Suppressor macrophage treated with lipopolysaccharide for 4 hours (primary cell): ENCODE measurements at places on chromosomes 1 and 21.
A peak's percentile ranks its signal among the peaks of the same experiment; 100 is the strongest.

DNA sequence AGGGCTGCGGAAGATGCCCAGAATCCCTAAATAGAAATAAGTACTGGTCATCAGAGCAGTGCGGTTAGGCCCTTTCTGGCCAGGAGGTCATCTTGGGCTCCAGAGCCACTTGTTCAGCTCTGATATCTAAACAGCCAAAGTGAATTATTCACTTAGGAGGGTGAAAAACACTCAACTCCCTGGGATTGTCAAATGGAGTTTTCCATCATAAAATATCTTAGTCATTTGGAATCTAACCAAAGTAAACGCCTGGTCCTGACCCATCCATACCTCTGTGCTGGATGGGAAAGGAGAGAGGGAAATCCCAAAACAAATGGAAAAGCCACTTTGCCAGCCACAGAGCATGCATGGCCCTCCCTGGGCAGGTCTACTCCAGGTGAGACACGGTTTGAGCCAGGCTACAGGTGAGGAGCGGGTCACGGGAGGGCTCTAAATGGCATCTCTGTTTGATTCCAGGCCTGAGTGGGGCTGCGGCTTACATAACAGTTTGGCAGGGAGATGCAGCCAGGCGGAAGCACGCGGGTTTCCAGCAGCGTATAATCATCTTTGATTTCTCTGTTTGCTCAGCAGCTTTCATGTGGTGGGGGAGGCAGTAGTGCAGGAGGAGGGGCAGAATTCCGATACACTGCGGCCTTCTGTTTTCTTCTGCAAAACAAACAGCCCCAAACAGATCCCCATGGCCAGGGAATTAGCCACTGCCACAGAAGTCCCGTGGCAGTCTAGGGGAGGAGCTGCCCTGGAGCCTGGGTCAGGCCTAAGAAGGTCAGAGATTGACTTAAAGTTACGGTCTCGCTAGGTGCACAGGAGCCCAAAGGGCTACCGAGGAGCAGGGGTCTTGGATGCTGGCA is 59.1 kb upstream of the ZNF648 start:
- DNase-seq = no peak

GRCh38 chr1:103106426-103107341 is 1.6 kb downstream of the COL11A1 start:
- peak; percentile 36 for DNase-seq

DNA sequence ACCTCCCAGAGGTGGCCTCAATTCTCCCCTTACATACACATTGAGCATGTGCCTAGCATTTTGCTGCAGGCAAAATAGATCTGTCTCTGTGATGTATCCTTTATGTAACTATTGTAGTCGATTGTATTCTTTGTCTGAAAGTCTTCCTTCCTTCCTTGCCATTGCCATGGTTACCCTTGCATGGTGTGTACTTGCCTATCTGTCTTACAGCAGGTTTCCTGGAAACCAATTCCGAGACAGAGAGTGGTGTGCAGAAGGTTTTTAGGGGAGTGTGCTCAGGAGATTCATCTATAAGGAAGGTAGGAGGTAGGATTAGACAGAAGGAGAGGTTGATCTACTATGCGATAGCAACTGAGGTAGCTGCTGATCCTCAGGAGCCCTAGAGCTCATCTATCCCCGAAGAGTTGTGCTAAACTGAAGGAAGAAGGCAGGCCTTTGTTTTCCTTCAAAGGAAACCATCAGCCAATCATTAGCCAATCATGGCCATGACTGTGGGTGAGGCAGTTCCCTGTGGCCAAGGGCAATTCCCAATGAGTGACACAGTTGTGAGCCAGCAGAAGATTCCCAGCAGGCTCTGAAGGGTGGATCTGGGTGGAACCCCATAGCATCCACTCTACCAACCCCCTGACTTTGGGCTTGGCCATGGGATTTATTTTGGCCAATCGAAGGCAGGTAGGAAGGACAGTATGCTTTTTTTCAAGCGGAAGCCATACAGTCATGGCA is 15.0 kb downstream of the CITED4 start:
- DNase-seq = no peak

- DNase-seq = no peak
These were observed 1.5 kb downstream of the HMGCL start for GRCh38 chr1:23823767-23824166.

DNA sequence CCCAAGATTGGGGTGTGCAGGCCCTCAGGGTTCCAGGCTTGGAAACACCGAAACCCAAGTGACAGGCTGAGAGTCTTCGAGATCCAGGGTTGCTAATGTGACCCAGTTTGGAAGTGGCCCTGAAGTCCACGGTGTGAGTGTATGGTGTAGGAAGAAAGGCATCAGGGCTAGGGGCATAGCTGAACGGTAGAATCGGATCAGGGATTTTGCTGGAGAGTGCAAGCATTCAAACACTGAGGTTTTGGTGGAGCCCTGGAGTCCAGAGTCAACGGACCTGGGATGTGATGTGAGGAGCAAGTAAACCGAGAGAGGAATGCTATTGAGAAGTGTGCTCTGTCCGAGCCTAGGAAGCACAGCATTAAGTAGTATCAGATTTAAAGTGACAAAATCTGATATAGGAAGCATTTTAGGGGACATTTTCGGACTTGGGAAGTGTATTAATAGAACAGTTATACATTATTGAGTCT is 958 bp downstream of the NFYC start:
- DNase-seq = no peak

GRCh38 chr1:234320549-234320948 is 52.7 kb upstream of the COA6 start:
- DNase-seq = no peak
